ENCODE measurements at places on chromosomes 1 and 21. TPM values are rescaled to one million over a fixed set of nuclear protein-coding genes. Genes with fewer than 3 reads are reported as not detected.

CD52 gene
- total RNA-seq = 8.1 TPM

CADM3 gene
- total RNA-seq = 23.8 TPM

HCRTR1 gene
- not detected for total RNA-seq

ANKRD65 gene
- 3.2 TPM for total RNA-seq

FAAH gene
- total RNA-seq = 38.1 TPM

SLC5A9 gene
- 0.25 TPM for total RNA-seq

COG2 gene
- total RNA-seq = 20.4 TPM

TESK2 gene
- 13.5 TPM for total RNA-seq

NMNAT2 gene
- total RNA-seq = 1.7 TPM

ANGPTL1 gene
- total RNA-seq = 19.4 TPM

JAM2 gene
- 9.1 TPM for total RNA-seq

DNA sequence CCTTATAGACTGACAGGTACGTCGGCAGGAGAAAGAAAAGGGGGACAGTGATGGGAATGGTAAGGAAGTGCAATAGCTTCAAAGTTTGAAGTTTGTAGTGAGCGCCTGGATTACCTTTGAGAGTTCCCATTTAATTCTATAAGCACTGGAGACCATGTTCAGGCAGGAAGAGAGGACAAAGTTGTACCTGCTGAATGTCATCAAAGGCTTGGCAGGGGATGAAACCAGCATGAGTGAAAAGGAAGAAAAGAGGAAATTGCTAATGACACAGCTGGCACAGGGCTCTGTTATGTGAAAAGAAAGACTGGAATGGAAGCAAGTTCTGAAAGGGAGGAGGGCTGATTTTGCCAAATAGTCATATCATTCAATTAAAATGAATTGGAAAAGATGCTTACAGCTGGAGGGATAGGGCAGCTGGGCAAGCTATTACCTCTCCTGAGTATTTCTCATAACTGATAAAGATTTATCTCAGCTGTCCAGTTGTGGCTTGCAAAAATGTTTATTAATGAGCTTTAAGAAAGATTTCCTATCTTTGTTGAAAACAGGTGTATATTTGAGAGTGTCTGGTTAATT is 109.2 kb downstream of the HMCN1 start:
- DNase-seq = no peak

GRCh38 chr1:119715542-119715941 is 3.8 kb downstream of the PHGDH start:
- DNase-seq = no peak

DNA sequence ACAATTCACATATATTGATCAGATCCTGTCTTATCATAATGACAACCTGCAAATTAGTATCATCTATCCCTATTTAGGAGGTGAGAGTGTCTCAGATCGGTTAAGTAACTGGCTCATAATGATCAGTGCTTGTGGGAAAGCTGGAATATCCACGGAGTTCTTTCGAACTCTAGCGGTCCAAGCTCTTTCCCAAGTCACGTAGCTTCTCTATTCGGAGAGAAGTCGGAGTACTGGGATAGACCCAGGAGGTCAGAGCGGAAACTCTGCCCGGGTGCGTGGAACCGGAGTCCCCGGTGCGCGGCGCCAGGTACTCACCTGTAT is 339 bp downstream of the PTGS2 start:
- no peak for DNase-seq

DNA sequence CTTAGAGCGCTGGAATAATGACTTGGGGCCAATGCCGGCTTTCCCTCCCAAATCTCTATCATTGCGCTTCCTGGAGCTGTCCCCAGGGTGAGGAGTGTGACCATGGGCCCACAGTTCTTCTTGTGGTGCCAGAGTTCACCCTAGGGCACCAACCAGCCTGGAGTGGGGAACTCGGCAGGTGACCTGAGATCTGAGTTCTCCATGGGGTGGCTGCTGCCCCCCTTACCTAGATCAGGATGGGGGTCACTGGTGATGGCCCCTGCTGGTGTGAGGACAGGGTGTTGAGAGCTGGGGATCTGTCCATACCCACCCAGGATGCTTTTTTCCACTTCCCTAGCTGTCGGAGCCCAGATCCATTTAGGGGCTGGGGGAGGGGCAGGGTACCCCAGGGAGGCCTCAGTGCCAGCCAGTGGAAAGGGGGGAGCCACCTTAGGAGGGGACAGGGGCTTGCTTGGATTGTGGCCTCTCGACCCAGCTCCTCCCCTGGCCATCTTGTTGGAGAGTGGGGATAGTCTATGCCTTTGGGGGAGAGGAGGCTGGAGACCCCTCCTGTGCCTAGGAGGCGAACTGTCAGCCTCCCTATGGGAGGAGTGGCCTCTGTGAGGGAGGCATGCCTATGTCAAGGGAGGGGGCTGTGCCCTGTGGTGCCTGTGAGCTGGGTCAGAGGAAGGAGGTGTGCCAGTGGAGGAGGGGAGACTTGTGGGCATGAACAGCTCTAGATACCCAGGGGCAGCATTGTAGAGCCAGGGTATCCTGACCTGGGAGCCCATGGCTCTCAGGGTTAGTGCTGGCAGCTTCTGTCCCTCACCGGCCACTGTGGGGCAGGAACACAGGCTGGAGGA is 1.7 kb downstream of the FOXO6 start:
- DNase-seq = no peak

GRCh38 chr21:25952306-25952705 is 217.5 kb downstream of the GABPA start:
- DNase-seq = no peak

DNA sequence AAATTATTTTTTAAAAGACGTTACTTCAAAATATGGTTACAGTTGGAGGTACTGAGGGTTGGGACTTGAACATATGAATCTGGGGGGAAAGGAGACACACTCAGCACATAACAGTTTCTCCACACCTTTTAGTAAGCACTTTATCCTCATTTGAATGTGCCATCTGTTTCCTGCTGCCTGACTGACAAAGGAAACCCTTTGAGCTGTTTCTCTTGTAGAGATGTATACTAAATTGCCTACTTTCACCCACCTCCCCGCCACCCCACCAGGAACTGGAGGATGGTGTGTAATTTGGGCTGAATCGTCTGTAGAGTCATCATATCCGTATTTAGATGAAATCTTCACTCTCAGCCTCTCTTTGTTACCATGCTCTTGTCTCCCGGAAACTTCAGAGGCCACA is 108.1 kb downstream of the KAZN start:
- no peak for DNase-seq

DNA sequence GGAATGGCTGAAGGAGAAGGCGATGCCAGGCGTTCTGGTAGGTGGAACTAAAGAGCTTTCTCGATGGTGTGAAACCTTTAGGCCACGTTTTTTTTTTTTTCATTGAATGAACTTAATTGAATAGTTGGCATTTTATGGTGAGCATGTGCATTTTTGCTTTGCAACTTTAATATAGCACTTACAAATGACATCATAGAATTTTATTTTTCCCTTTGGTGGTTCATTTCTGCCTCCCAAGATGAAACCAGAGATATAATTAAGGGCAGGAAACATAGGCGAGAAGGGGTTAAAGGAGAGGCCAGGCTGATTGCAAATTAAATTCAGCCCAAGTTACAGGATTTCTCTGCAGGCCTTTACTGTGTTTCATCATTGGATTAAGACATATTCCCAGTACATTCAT is 85.5 kb upstream of the L1TD1 start:
- no peak for DNase-seq

DNA sequence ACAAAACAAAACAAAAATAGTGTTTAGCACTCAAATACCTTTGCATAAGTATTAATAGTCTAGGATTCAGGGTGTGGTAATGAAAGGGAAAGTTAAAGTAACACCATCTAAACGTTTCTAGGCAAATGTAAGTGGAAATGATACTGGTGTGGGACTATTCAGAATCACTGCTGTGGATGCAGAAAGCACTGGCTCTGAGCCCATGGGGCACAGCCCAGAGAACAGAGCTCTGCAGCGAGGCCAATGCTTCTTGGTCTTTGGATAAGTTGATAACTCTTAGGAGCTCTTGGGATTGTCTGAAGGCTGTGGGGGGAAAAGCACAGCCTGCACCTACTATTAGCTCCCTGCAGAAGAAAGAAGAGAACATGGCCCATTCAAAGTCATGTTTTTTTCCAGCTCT is 21.4 kb upstream of the DNM3 start:
- no peak for DNase-seq

DNA sequence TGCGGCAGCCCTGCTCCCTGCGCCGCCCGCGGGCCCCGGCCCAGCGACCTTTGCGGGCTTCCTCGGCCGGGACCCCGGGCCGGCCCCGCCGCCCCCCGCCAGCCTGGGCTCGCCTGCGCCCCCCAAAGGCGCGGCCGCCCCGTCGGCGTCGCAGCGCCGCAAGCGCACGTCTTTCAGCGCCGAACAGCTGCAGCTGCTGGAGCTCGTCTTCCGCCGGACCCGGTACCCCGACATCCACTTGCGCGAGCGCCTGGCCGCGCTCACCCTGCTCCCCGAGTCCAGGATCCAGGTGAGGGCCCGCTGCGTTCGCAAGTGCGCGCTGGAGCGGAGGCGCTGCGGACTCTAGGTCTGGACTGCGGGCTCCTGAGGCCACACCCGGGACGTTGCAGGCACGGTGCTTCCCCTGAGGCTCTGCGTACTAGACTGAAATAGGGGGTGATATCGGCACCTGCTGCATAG is 351 bp downstream of the MIXL1 start:
- DNase-seq = no peak

GRCh38 chr1:9780554-9781110 is 43.1 kb downstream of the CLSTN1 start:
- DNase-seq = no peak

DNA sequence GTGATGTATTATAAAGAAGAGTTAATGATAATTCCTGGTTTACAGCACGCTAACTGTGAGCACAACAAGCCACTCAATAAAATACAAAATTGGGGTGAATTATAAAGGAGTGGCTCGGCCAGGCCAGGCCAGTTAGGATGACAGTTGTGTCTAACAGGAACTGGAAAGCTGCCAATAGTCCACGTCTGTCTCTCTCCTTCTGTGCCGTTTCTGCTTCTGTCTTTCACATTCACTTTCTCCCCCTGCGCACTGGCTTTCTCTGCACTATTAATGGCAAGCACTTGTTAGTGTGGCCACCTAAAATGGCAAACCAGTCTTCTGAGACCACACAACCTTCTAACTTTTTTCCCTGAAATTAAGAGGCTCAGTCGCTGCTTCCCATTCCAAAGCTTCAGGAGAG is 394.3 kb downstream of the NTNG1 start:
- no peak for DNase-seq

DNA sequence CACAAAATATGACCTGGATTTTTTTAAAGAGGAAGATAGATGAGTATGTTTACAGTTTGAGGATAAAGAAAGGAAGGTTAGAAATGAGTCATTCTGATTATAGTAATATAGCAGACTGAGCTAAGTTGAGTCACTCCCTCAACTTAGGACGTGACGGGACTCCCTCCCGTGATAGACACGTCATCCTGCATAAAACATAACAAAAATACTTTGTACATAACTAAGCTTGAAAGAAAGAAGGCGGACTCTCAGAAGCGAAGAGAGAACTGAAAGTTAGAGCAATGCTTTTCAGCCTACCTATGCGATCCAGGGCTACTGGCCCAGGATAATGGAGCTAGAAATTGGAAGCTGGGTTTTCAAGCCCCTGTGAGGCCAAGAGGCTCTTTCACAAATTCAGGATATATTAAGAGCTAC is 53.0 kb upstream of the DESI2 start:
- no peak for DNase-seq

DNA sequence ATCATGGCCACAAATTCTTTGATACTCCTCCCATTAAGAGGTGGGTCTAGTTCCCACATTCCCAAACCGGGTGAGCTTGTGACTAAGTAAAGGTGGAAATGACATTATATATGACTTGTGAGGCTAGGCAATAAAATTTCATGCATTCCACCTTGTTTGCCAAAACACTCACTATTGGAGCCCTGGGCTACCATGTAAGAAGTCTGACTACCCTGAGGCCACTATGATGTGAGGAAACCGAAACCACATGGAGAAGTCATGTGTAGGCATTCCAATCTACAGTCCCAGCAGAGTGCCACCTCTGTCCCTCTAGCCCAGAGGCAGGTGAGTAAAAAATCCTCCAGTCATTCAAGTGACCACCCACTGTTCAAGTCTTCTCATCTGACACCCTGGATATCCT is 17.9 kb upstream of the SMG7 start:
- DNase-seq = no peak

GRCh38 chr1:1875932-1876331 is 15.0 kb downstream of the GNB1 start:
- DNase-seq = no peak

DNA sequence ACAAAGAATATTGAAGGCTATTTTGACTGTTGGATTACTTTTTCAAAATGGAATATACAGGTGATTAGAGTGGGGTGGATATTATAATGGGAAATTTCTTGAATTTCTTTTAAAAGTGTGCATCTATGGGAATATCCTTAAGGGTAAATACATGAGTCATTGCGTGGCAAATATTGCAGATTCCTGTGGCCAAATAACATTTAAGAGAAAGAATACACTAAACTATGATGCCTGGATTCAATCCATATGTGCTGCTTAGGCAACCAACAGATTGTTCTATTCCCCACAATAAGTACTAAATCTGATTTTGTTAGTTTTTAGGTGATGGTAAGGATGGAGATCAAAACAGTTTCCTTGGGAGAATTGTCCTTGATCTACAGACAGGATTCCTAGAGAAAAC is 119.5 kb downstream of the HMCN1 start:
- DNase-seq = no peak

GRCh38 chr1:12173631-12174121 is 6.9 kb downstream of the TNFRSF1B start:
- DNase-seq = no peak

GRCh38 chr1:217590598-217590997 is 40.3 kb downstream of the GPATCH2 start:
- no peak for DNase-seq

GRCh38 chr1:200890818-200891773 is 3.6 kb upstream of the INAVA start:
- DNase-seq = no peak

DNA sequence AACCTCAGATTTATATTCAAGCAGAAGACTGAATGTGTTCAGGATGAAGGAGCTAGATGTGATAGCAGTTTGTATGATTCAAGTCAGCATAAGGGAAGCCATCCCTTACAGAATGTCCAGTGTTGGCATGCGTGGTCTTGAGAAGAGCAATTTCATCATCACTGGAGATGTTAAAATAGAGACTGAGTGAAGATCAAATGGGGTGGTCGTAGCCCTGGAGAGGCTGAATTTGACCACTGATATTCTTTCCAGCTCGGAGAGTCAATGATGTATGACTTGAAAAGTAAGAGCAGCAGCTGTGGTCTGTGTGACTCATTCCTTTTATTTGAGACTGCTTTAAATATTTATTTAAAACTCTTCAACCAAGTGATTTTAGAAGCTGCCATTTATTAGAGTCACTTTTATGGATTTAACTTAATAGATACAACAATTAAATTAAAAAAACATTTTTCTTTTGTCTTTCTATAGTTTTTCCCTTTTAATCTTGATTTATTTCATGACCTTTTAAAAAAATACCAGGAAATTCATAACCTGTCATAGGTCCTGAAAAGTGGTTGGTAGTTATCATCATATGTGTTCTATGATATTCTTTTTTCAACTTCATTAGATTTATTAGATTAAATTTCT is 15.5 kb downstream of the FMN2 start:
- DNase-seq = no peak

DNA sequence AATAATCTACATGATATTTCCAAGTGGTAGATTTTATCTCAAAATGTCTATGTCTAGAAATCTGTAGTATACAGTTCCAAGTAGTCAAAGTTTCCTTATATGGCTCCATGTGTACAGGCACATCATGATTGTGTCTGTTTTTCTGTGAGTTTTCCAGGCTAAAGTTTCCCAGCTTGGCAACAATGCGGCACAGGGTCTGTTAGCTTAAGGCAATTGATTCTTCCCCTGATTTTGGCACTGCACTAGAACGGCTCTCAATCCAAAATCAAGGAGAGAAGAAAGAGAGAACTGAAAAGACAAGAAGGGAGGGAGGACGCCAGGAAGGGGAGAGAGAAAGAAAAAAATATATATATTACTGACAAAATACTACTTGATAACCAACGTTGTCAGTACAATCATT is 193.9 kb upstream of the SNX7 start:
- no peak for DNase-seq
